ENCODE measurements at places on chromosomes 16 and 17. TPM values are rescaled to one million over a fixed set of nuclear protein-coding genes. Genes with fewer than 3 reads are reported as not detected.

Gene RAMP2
- 26.2 TPM for total RNA-seq

Gene TMEM88
- 4.4 TPM for total RNA-seq

Gene TP53I13
- 34.4 TPM for total RNA-seq

Gene PCGF2
- 13.9 TPM for total RNA-seq

Gene FGF11
- total RNA-seq, result 7.1 TPM

Gene EIF3CL
- 65.0 TPM for total RNA-seq

Gene P2RX5
- total RNA-seq, result 3.0 TPM

Gene SUZ12
- total RNA-seq, result 63.8 TPM

Gene CD300LB
- total RNA-seq, result 0.71 TPM

Gene TRPV2
- 11.9 TPM for total RNA-seq

Gene TEKT5
- 0.44 TPM for total RNA-seq

Gene KCNJ16
- 0.66 TPM for total RNA-seq

Gene B9D1
- 28.5 TPM for total RNA-seq

Gene RFWD3
- 26.7 TPM for total RNA-seq

Gene PCTP
- 9.3 TPM for total RNA-seq

Gene CCL5
- 2.1 TPM for total RNA-seq

Gene KIF18B
- total RNA-seq, result 3.0 TPM

Gene PLEKHM1
- 20.7 TPM for total RNA-seq

Gene DLX4
- not detected for total RNA-seq

Gene FLOT2
- 47.6 TPM for total RNA-seq

Gene CCDC102A
- total RNA-seq, result 17.3 TPM

Gene ETV4
- total RNA-seq, result 1.1 TPM

Gene CDH1
- 15.0 TPM for total RNA-seq

Gene NPIPB6
- total RNA-seq, result 11.4 TPM

Gene ABCC11
- total RNA-seq, result not detected

Gene STX1B
- total RNA-seq, result 9.1 TPM

Gene MT3
- not detected for total RNA-seq

Gene MT1E
- 3.1 TPM for total RNA-seq

Gene MEIOB
- 0.60 TPM for total RNA-seq
